ENCODE measurements at places on chromosomes 3 and 15. TPM values are rescaled to one million over a fixed set of nuclear protein-coding genes. Genes with fewer than 3 reads are reported as not detected.

DNA sequence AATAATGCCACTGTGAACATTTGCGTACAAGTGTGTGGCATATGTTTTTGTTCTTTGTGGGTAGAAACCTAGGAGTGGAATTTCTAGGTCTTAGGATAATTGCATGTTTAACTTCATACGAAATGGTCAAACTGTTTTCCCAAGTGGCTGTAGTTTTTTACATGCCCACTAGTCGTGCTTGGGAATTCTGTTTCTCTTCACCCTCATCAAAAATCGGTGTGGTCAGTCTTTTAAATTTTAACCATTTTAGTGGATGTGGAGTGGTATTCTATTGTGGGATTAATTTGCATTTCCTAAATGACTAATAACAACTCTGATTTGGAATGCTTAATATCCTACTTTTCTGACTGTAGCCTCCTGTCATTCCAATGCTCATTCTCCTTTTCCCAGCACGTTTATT is 27.6 kb downstream of the ZFAND6 start:
- no peak for DNase-seq

EFCC1 gene
- total RNA-seq: not detected

- DNase-seq: no peak
Measured at GRCh38 chr3:182717216-182717615, 76.1 kb upstream of the ATP11B start.

- no peak for DNase-seq
Measured at GRCh38 chr15:29411299-29411698, 141.7 kb upstream of the NSMCE3 start.

GRCh38 chr15:29064290-29064689 is 178.5 kb downstream of the APBA2 start:
- DNase-seq: no peak

DNA sequence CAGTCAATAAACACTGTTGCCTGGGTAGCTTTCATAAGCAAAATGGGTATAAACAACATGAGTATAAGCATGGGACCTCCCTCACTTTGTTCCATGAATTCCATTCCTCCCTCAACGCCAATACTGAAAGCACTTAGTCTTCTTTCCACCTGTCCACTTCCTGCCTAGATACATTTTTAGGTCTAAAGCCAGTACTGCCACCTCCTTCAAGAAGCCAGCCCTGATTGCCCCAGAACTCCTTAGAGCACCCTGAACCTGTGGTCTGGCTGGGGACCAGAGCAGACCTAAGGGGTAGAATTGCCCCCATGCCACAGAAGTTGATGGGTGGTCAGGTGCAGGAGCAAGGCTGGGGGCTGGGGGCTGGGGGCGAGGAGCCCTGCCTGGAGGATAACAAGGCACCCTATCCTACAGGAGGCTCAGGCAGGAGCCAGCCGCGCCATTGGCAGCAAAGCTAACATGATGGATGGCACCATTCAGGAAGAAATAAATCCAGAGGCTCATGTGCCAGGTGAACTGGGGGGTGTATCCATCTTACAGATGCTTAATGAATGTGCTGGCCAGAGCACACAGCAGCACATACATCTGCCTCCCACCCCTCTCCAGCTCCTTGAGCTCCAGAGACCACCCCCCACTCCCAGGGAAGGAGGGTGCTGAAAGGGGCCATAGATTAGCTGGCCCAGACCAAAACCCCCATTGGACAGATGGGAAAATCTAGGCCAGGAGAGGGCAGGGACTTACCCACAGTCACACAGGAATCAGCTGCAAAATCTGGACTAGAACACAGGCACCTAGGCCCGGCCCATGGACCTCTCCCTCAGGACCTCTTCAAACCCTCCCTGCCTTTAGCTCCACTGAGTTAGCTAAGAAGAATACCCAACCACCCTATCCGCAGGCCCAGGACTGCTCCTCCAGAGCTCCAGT is 113.8 kb upstream of the LINGO1 start:
- DNase-seq: no peak

HRG gene
- not detected for total RNA-seq

GRCh38 chr3:152595975-152596821 is 238.7 kb upstream of the P2RY1 start:
- DNase-seq: peak; percentile 62

DNA sequence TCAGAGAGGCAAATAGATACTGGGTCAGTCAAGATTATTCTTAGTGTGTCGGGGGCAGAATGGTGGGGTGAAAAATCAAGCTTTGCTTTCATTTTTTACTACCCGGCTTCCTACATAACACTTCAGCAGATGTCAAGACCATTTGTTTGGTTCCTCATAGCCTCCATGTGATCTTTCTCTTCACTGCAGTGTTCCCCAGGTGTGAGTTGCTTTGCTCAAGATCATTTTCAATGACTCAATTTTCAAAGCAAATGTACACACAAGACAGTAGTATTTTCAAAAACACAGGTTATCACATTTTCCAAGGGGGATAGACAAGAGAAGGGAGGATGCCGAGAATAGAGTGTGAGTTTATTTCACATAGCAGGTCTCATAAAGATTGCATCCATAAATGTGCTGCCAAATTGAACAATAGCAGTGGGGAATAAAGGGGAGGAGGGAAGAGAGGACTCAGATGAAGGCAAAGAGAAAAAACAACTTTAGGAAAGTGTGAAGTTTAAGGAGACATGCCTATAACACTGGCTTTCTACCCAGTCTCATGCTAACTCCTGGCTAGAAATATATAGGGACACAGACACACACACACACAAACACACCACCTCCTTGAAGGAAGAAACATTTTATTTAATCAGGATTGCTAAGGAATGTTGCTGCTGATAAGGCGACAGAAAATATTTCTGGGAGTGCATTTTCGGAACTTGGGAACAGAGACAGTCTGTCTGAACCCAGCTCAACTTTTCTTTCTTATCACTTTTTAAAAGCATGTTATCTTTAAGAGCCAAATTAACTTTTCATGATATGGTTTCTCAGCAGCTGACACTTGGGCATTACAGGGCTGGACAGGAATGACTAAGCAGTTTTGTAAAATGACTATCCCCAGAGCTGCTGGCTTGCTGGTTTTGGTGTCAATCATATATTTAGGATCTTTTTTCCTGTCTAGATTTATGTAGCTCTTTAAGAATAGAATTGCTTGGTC is 402.4 kb downstream of the RBMS3 start:
- DNase-seq: peak; percentile 68

- peak; percentile 71 for DNase-seq
Measured at GRCh38 chr3:160486459-160486869, 36.9 kb upstream of the TRIM59 start.

DNA sequence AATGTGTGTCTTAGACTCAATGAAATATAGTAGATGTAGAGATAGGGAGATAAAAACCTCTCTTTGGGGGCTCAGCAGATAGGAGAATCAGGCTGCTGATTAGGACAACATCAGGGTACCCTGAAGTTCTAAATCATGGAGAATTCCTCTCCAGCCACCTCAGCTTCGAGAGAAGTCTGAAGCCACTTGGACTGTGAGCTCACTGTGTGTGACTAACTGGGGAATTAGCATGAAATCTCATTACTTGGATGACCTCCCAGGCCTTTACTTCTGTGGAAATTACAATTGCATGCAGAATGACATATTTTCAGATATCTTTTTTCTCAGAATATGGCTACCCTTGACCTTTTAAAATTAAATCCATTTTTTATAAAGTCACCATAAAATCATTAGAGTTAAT is 128.0 kb upstream of the MRPL3 start:
- no peak for DNase-seq

GRCh38 chr3:112017091-112017490 is 17.4 kb upstream of the TMPRSS7 start:
- DNase-seq: no peak

Data from IMR-90 (cell line).